ENCODE measurements at places on chromosomes 4 and X.

- DNase-seq: no peak
These were observed 82.4 kb downstream of the ITIH6 start for GRCh38 chrX:54715621-54716020.

DNA sequence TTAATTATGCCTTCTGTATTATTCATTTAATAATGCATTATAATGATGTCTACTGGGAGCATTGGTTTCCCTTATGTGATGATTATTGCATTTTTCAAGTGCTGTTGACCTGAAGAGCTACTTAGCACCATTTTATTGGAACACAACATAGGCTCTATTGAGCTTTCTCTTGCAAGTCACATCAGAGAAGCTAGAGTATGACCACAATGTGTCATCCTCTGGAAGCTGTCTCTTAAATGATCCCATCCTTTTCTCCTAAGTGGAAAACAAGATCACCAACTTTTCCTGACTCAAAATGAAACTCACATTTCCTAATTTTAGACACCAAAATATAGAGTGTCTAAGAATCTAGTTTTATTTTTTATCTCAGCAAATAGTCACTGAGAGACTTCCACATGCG, 1451.9 kb downstream of the PCDH7 start:
- no peak for DNase-seq

DNA sequence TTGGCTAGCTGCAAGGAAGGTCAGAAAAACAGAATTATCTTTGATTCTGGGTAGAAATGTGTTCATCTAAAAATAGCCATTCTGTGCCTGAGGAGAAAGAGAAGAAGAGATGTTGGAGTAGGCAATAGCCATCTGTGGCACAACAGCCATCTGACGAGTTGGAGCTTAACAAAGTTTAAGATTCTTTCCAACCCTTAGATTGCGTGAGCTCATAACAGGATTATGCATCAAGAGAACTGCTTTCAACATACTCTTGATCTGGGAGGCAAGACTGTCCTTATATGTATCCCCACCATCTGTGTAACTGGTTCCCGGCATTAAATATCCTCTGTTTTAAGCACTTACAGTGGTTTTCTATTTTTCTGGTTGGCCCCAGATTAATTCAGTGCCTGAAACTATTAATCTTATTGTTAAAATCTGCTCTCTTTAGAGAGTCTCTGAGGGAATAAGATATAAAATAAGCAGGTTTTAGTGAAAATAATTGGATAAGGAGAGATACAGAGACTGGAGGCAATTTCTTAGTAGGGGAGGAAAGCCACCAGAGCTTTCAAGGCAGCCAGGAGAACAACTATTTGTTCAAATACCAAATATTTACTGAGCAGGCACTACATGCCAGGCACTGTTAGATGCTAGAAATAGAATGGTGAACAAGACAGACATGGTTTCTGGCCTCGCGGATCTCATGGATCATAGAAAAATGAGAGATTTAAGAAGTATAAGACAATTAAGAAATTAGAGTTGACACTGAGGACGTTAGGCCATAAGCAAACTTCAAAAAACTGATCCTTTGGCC, 398.0 kb downstream of the SMARCA1 start:
- no peak for DNase-seq

DNA sequence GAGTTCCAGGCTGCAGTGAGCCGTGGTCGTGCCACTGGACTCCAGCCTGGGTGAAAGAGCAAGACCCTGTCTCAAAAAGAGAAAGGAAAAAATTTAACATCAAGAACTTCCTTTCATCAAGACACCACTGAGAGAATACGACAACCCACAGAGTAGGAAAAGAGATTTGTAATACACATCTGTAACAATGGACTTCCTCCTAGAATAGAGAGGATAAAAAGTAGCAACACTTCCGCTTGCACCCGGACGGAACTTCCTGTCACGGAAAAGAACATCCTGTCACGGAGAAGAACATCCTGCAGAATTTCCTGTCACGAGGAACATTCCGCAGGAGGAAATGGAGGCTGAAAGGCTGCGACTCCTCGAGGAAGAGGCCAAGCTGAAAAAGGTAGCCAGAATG, at the start of gene DCAF4L1:
DCAF4L1 (plus strand) TSS at position 301 of the 400 bp plus-strand sequence; CDS start at position 338, 37 bp downstream.
- no peak for DNase-seq

GRCh38 chrX:139642241-139642927, 65.6 kb downstream of the MCF2 start:
- no peak for DNase-seq

DNA sequence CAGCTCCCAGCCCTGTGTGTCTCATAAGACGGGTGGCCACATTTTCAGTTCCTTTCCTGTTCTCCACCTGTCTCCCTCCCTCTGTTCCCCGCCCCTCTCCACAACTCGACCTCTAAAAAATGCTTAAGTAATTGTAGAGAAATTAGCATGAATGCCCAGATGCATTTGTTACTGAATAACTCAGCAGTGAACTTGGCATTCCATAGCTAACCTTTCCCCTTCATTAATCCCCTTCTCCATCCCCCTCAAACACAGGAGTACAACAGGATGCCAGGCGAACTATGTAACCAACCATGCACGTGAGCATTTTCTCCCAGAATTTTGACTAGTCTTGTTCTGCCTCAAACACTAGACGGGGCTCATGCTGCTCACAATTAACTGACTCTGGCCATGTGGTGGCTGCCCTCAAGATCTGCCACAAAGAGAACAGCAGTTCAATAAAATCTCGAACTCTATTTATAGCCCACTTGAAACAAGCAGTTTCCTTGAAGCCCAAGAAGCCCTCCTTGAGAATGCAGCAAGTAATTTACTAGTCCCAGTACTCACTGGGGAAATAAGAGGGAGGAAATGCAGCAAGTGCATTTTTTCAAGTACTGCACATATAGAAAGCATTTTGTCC, 351.2 kb downstream of the ARHGAP24 start:
- no peak for DNase-seq

DNA sequence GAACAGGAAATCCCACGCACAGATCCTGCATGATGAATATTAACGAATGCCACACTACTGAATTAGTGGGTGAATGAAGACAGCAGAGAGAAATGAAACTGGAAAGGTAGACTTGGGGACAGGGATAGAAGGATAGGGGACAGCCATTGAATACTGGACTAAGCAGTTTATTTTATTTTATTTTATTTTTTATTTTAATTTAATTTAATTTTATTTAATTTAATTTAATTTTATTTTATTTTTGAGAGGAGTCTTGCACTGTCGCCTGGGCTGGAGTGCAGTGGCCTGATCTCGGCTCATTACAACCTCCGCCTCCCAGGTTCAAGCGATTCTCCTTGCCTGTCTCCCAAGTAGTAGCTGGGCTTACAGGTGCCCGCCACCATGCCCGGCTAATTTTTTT, 385.2 kb downstream of the GPAT3 start:
- DNase-seq: no peak

- no peak for DNase-seq
These were observed 47.5 kb downstream of the TBC1D14 start for GRCh38 chr4:6957148-6957520.

DNA sequence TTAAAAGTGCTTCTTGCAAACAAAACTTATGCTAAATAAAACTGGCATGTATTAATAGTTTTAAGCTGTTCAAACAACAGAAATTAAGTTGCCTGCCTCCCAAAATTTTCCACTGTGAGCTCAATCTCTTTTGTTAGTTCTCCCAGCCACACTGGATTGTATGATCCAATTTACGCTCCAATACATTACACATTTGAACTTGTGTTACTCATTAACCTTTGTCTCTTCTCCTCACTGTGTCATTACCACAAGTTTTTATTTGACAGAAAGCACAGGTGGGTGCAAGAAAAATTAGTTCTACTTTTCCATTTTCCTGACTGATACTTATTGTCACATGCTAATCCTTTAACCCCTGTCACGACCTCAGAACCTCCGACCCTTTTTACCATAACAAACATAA, 55.5 kb downstream of the SHISA3 start:
- DNase-seq: no peak

DNA sequence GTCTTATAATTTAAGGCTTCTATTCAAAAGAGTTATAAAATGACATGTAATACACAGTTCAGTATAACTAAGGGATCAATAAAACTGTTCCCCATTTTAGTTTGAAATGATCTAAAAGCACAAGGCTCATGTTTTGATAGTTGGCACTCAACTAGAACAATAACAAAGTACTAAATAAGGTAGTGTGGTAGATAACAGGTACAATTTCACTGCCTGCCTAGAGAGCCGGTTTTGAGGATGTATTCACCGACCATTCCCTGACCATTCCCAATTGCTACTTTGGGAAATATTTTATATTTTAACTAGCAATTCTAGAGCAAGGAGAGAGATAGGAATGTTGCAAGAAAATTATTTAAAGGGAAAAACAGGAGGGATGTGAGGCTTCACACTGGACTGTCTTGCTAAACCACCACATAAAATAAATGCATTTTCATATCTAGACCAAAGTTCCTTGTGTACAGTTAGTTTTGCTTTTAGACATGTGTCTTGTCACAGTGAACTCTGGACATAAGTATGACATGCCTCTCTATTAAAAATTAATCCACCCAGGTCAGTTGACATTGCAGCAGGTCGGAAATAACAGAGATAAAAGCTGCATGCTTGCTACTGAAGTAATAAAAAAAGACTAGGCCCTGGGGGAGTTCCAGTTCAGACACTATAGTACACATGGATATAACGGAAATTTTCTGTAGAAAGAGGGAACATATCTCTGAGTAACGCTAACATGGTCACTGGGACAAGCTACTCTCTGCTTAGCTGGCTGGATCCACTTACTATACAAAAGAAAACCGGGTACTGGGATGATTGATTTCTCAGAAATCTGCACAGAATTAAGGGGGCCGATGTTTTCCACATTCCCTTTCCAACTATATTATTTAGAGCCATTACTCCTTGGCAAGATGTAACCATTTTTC, 56.3 kb upstream of the NAP1L5 start:
- DNase-seq: no peak

- no peak for DNase-seq
These were observed 465 bp downstream of the BMPR1B start for GRCh38 chr4:94758141-94758699.

DNA sequence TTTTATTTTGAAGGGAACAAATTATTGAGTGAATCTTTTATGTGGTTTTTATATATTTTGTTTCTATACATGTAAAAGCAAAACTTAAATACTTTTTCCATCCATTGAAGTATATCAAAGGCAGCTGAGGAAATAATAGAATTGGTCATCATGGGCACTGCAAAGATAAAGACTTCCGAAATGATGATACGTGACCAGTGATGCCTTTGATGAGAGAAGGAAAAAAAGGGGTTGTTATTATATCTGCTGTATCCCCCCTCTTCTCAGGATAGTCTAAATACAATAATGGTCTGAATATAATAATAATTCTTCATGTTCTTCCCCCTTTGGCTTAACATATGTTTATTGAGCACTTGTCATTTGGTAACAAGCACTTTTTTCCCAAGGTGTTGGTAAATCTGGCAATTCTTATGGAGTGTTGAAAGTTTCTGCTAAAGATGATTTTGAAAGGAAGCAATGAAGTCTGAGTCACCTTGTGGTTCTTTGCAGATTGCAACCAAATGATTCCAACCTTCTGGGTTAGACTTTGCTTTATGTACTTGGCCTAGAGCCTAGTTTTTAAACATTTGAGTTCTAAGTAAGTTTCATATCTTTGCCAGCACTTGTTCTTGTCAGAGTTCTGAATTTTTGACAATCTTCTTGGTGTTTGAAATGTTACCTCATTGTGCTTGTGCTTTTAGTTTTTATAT, 60.8 kb downstream of the USP9X start:
- no peak for DNase-seq

- DNase-seq: peak; percentile 23
These were observed 5.0 kb downstream of the LNX1 start for GRCh38 chr4:53586121-53586816.

DNA sequence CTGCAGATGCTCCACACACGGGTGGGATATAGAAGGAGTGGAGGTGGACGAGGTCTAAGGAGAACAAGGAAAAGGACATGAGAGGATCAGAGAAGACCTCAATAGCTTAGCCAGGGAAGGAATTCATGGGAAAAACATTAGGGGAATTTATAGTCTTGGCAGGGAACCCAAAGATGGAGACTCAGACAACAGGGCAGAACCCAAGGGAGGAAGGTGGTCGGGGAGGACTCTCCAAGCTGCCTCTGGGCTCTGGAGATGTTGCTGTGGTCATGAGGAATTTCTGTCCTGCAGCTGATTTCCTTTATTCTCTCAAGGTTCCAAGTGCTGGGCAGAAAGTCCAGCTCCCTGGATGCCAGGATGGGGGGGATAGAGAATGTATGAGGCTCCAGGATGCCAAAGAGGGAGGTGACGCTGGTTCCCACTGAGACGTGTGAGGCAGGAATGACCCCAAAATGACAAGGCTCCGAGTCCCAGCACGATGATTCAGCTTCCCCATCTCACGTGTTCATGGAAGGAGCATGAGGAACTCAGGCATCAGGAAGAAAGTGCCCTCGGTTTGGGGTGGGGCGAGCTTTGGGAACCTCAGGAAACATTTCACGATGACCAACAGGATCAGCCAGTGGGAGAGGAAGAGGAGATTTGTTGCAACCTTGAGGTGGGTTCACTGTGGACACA, 57.0 kb upstream of the PPP2R3B start:
- DNase-seq: no peak

Measured in NCI-H1048 (cell line).